Stimulated activated CD8-positive, alpha-beta memory T cell treated with anti-CD3 and anti-CD28 coated beads, Interleukin-4, amount 100 ng/mL, for 48 hours (primary cell): ENCODE measurements at places on chromosomes 2 and 18.
A peak's percentile ranks its signal among the peaks of the same experiment; 100 is the strongest.

DNA sequence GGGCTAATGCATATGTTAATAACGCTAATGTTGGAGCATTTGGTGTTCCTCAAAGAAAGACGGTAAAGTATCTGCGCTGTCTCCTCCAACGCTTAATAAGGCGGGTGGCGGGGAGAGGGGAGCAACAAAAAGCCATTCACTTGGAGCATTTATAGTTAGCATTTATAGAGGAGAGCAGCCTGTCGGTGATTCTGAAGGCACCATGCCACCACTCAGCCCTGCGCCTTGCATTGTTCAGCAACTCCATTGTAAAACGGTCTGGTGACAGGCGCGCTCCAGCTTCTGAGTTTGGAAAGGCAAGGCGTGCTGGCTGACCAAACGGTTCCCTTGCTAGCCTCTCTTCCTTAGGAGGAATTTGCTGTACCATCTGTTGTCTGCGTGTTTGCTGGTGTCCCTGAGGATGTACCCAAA lies 83.9 kb downstream of the LYPD1 start:
- no peak for DNase-seq

DNA sequence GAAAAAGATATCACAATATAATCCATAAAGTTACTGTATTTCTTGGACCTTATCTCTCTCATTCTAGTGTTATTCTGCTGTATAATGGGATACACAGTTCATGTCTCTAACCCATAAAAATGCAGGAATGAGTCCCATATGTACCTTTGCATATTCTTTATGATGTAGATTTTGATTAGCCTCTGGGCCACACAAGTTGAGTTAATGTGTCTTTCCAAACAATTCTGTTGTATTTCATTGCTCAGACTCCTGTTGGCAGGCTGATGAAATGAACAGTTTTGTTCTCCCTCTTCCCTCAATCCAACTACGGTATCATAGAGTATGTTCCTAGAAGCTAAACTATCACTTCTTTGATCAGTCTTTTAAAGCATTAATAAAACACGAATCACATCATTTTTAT lies 113.2 kb upstream of the SATB2 start:
- no peak for DNase-seq

DNA sequence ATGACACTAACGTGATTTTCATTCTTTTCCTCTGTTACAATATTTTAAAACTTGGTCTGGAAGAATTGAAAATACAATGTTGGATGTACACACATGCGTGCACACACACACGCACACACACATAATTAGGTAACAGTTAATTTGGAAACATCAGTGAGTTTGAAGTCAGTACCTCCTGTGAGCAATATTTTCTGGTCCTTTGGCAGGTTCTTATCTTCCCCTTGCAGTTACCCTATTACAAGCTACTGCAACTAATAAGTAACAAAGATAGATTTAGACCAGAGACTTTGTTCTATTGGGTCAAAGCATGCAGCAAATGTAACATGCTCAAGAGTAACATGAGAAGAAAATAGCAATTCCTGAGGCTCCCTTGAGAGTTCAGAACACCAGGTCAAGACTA lies 73.3 kb downstream of the ZNF385B start:
- no peak for DNase-seq

GRCh38 chr2:225766431-225766830 lies 366.9 kb downstream of the NYAP2 start:
- DNase-seq: no peak

- peak; percentile 25 for DNase-seq
Observed at GRCh38 chr18:50559752-50560680, at the start of gene MAPK4. Gene MAPK4 (plus strand): TSS chr18:50560087. CDS start chr18:50663959, 103,872 bp downstream.

GRCh38 chr18:15005313-15006130 lies 257.6 kb downstream of the ANKRD30B start:
- DNase-seq: no peak

DNA sequence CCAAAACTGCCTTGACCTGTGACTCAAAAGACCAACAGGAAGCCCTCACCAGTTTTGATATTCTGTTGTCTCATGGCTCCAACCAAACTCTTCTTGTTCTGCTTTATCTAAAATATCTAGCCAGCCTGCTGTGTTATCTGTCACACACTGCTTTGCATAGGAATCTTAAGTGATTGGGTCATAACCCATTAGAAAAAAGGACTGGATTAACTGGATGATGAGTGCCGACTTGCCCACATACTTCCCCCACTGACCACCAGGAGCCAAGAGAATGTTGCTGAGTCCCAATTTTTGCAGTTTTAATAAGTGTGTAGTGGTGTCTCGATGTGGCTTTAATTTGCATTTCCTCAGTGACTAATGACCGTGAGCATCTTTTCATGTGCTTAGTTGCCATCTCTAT lies 6.5 kb downstream of the MOGAT1 start:
- no peak for DNase-seq

GRCh38 chr2:195612611-195613495 lies 44.2 kb upstream of the SLC39A10 start:
- no peak for DNase-seq

DNA sequence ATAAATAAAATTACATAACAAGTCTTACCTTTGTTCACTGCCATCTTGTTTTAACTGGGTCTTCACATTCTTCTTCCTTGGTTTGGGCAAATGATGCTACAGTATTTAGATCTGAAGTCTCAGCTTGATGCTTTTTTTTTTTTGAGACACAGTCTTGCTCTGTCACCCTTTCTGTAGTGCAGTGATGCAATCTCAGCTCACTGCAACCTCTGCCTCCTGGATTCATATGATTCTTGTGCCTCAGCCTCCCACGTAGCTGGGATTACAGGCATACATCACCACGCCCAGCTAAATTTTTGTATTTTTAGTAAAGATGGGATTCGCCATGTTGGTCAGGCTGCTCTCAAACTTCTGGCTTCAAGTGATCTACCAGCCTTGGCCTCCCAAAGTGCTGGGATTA lies 53.2 kb upstream of the MAT2A start:
- DNase-seq: no peak

DNA sequence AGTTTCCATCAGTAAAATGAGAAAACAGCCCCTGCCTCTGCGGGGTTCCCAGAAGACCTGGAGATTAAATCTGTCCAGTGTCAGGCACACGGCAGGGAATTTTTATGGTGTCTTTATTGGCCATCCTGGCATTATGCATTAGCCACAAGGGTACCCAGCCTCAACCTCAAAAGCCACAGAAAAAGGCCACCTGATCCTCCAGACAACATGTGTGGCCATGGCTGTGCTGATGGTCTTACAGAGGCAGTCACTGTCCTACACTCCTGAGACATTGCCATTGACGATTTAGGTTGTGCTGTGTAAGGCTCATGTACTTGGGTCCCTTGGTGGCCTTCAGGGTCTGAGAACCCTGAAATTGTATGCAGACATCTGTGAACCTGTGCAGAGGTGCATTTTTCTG lies 115.6 kb downstream of the SMAD7 start:
- no peak for DNase-seq

GRCh38 chr18:75810961-75811551 lies 383.6 kb upstream of the SMIM21 start:
- DNase-seq: no peak

DNA sequence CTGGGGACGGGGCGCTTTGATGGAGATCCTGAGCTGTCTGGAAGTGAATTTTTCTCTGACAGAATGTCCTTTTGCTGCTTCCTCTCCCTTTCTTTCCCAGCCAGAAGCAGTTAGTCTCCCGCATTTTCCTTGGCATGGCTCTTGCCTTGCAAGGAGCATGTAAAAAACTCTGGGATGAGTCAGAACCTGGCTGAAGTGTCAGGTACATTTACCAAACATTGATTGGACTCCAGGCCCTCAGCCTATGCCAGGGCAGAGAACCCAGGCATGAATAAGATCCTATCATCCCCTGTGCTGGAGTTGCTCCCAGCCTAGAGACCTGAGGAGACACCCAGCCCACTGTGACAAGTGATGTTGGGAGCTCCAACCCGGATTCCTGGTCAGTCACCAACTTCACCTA lies 21.6 kb downstream of the STON1 start:
- no peak for DNase-seq

- DNase-seq: no peak
Observed at GRCh38 chr18:79872527-79873444, 75.0 kb downstream of the KCNG2 start.

- no peak for DNase-seq
Observed at GRCh38 chr2:40716879-40717278, 265.0 kb upstream of the SLC8A1 start.

DNA sequence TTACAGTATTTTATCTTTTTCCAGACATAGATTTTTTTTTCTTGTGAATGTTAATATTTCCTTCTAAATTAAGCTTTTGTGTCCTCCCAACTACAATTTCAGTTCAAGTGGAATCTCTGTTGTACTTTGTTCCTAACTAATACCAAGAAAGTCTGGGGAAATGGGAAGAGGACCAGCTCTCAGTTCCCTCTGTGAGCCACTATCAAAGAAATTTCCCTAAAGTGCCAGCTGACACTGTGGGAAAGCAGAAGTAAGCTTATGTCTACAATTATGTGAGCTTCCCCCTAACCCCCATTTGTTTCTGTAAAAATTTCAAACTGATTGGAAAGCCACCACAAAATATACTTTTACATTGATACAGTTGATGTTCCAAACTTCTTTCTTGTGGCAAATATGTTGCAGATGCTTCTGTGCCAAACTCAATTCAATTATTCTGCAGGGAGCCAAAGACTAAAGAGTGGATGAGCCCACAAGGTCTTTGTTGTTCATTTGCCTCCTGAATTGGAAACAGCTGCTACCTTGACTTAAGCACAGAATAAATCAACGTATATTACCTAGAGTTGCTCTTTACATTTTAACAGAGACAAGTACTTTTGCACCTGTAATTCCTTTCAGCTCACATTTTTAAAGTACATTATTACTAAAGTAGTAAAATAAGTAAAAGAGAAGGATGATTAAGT lies 306.6 kb downstream of the PTH2R start:
- DNase-seq: no peak

GRCh38 chr2:184921676-184922075 lies 323.3 kb downstream of the ZNF804A start:
- DNase-seq: no peak

DNA sequence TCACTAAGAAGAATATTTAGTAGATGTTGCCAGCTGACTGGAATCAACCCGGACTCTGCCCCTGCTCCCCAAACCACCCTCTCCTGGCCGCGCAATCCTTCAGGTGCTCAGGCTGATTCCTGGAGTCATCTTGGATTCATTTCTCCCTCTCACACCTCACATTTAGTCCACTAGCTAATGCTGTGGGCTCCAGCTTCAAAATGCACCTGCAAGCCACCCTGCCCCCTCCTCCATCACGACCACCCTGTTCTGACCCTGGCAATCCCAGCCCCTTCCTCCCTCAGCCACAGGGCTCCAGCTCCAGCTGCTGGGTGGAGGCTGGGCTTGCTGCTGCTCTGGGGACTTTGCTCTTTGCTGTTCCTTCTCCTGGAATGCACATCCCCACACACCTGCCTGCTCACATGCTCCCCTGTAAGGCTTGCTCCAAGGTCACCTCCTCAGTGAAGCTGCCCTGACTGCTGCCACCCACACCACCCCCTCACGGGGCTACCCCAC lies 61.3 kb upstream of the SH3RF3 start:
- DNase-seq: no peak

DNA sequence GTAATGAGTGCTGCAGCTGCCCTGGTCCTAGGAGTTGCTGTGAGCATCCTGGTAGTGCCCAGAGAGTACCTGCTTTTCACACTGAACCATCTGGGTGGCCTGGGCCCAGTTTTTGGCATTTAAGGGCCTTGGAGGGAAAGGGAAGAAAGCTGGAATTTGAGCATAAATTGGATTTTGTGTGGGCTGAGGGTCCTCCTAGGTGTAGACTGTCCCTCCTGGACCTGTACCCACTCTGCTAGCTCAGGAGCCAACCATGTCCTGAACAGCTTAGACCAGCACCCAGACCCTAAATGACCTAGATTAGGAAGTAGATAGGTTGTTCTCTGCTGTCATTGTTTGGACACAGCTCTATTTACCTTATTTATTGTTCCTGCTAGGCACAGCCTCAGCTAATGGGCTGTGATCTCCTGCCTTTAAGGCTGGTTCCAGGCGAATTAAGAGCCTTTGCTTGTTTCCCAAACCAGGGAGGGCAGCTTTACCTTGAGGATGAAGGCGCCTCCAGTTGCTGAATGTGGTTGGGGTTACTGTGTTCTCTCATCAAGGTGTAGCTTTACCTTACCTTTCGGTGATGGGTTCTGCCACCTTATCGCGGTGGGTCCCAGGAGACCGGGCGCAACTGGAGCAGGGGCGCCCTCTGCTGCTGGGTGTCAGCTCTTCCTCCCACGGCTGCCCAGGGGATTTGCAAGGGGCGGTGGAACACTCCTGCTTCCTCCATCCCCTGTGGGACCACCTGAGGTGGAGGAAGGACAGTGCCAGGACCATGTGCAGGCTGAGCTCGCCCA lies 34.4 kb downstream of the ITGA6 start:
- DNase-seq: peak; percentile 84

DNA sequence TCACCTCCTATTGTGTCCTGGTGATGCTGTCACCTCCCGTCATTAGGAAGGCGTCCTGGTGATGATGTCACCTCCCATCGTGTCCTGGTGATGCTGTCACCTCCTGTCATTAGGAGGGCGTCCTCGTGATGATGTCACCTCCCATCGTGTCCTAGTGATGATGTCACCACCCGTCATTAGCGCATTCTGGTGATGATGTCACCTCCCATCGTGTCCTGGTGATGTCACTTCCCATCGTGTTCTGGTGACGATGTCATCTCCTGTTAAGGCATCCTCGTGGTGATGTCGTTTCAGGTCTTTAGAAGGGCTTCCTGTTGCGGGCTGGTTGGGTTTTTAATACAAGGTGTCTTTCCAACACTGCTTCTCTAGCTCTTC lies 40.7 kb downstream of the CTDP1 start:
- DNase-seq: no peak

DNA sequence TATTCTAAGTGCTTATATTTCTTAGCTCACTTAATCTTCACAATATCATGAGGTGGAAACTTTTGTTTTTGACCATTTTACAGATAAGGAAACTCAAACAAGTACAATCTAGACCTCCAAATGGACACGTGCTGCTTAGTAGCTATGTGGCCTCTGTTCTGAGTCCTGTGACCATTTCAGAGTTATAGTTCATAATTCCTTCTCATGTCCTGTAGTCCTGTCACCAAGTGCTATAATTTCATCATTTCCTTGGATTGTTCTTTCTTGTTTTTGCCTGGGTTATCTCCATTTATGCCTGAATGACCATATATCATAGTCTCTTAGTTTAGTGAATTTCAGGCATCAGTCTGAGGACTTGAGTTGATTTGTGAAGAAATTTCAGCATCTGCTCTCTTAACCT lies 91.7 kb downstream of the NUP35 start:
- no peak for DNase-seq

DNA sequence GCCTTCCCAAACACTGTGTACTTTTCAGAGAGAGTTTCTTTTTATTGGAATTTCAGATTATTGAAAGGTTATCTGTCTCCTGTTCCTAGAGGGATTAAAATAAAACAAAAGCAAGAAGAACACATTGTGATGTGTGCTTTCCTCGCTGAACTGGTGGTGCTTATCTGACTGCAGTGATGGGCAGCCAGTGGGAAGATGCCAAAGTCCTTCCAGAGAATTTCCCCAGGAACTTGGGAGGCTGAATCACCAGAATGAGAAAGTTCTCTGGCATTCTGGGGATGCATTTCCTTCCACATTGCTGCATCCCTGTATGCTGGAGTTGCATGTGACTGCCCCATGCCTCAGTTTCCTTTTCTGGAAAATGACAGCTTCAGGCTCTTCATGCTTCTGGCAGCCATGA lies 53.9 kb upstream of the SEC11C start:
- no peak for DNase-seq

- DNase-seq: no peak
Observed at GRCh38 chr18:59743566-59743965, 46.3 kb upstream of the CCBE1 start.

- no peak for DNase-seq
Observed at GRCh38 chr2:33291278-33292013, 185.0 kb upstream of the RASGRP3 start.
